Mucosa of descending colon (tissue), 3 donors: ENCODE measurements at places on chromosomes 1 and 21. TPM values are rescaled to one million over a fixed set of nuclear protein-coding genes. Genes with fewer than 3 reads are reported as not detected.

- DNase-seq: peak; percentile 84
Observed at GRCh38 chr1:26275580-26276431, 4.1 kb upstream of the SH3BGRL3 start.

DNA sequence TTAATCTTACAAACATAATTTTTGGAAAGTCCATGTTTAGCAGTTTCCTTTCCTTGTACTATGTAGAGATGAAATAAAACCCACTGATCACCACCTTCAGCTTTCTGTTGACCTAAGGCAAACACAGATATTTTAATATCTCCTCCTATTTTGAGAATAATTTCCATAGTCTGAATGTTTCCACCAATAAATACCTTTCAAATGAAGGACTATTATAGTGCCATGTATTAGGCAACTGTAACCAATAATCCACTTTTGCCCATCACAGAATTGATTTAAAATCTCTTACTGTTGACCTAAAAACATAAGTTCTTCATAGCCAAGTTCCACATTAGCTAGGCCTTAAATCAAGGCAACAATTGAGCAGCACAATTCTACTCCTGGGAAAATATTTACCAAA, 1.8 kb downstream of the CDC42BPA start:
- no peak for DNase-seq

DNA sequence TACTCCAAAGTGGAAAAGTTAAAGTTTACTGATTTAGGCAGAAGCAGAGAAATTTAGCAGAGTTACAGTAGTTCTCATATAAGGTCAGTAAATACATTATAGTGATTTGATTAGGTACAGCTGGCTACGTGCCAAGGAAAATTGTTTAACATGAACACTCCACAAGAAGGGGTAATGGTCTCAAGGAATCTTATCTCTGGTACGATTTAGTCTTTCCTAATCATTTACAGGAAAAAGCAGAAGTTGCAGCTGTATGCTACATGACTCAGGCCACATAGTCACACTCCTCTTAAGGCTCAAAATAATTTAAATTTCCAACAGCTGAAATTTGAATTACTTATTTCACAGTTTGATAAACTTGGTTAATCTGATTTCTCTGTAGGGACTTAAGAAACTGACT, 36.9 kb upstream of the OR2B11 start:
- no peak for DNase-seq

Gene UCHL5
- 29.1 TPM for total RNA-seq

Gene TPRG1L
- 76.1 TPM for total RNA-seq

GRCh38 chr1:248857749-248858095, 1.2 kb downstream of the ZNF692 start:
- DNase-seq: no peak

- DNase-seq: peak; percentile 58
Observed at GRCh38 chr1:84689514-84690396, 506 bp downstream of the SSX2IP start.

Gene RIPPLY3
- not detected for total RNA-seq

DNA sequence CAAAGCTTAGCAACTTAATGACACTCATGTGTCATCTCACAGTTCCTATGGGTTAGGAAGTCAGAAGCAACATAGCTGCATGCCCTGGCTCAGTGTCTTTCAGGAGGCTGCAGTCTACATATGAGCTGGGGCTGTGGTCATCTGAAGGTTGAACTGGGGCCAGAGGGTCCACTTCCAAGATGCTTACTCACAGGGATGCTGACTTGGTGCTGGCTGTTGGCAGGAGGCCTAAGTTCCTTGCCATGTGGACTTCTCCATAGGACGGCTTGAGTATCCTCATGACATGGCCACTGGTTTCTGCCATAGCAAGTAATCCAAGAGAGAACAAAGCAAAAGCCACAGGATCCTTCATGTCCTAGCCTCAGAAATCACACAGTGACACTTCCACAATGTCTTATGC, 12.1 kb upstream of the FAM43B start:
- no peak for DNase-seq

DNA sequence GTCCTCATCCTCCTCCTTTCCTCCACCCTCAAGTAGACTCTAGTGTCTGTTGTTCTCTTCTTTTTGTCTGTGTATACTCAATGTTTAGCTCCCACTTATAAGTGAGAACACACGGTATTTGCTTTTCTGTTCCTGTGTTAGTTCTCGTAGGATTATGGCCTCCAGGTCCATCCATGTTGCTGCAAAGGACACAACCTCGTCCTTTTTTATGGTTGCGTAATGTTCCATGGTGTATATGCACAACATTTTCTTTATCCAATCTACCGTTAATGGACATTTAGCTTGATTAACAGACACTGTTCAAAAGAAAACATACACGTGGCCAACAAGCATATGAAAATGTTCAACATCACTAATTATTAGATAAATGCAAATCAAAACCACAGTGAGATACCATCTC, 44.3 kb upstream of the TMPRSS2 start:
- no peak for DNase-seq

- no peak for DNase-seq
Observed at GRCh38 chr1:230698130-230698529, 15.8 kb downstream of the AGT start.

GRCh38 chr1:27992276-27992675, 32.5 kb downstream of the XKR8 start:
- peak; percentile 58 for DNase-seq

GRCh38 chr1:86875722-86876121, 38.2 kb downstream of the SELENOF start:
- no peak for DNase-seq

Gene PDE4B
- total RNA-seq: 6.6 TPM

DNA sequence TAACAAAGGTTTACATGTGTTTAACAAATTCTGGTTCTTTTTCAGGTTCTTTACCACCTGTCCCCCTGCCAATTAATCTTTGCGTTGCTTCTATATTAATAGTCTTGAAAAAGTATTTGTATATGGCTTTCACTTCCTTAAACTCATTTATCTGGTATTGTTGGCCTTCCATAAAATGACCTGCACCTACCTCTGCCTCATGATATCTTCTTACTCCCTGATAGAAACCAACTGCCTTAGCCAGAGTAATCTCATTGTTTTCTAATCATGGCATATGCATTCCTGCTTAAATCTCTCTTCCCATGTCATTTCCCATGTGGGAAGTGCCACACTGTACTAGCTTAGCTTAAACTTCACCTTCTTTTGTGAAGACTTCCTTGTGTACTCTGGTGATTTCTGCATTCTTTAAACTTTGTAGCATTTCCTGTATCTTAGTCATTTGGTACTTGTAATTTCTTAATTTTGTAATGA, 8.7 kb downstream of the SMG7 start:
- no peak for DNase-seq

Gene L1TD1
- 0.98 TPM for total RNA-seq

GRCh38 chr1:179217943-179218507, 11.5 kb downstream of the ABL2 start:
- DNase-seq: no peak

Gene ZBTB17
- 29.2 TPM for total RNA-seq
